PC-3 (cell line): ENCODE measurements at places on chromosomes 6 and 20.

DNA sequence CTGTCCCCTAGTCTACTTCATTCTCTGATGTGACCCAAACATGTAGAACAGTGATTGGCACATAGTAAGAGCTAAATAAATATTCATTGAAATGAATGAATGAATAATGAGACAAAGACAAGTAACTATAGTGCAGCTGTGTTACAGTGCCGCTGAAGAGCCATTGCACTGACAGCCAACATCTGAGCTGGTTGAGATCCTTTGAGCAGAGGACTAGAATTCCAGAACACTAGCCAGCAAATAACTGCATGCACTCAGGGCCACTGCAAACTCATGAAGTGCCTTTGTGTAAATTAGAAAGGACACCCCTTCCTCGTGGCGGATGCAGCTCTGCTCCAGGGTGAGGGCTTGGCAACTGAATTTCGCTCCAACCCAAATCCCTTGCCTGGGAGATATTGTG, 230.3 kb upstream of the CDYL start:
- no peak for DNase-seq

GRCh38 chr20:24059174-24059573, 70.6 kb upstream of the GGTLC1 start:
- DNase-seq = no peak

DNA sequence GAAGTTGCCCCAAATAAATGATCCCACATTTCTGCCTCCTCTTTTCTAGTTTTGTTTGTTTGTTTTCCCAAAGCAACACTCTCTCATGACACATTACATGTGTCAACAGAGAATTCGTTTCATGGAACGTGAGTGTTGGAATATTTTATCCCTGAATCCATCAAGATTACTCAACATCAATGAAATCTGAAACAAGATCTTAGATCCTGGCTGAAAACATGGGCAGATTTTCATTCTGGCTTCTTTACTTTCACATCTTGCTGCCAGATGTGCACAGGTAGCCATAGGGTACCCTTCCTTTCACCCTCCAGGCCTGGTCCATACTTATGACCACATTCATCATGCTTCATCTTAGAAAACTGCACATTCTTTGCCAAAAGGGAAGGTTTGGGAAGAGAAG, 347.0 kb downstream of the DOK5 start:
- no peak for DNase-seq

GRCh38 chr6:6715465-6715864, 126.9 kb downstream of the LY86 start:
- no peak for DNase-seq

- no peak for DNase-seq
These were observed 6.2 kb downstream of the ZBTB2 start for GRCh38 chr6:151385177-151385576.

- DNase-seq = no peak
These were observed 268.8 kb downstream of the BTBD9 start for GRCh38 chr6:38370653-38371601.
